ENCODE measurements at places on chromosomes 5 and 9.

GRCh38 chr9:1217076-1217475 lies 166.9 kb downstream of the DMRT2 start:
- no peak for DNase-seq

- no peak for DNase-seq
These were observed 3.8 kb upstream of the SQSTM1 start for GRCh38 chr5:179816796-179817469.

DNA sequence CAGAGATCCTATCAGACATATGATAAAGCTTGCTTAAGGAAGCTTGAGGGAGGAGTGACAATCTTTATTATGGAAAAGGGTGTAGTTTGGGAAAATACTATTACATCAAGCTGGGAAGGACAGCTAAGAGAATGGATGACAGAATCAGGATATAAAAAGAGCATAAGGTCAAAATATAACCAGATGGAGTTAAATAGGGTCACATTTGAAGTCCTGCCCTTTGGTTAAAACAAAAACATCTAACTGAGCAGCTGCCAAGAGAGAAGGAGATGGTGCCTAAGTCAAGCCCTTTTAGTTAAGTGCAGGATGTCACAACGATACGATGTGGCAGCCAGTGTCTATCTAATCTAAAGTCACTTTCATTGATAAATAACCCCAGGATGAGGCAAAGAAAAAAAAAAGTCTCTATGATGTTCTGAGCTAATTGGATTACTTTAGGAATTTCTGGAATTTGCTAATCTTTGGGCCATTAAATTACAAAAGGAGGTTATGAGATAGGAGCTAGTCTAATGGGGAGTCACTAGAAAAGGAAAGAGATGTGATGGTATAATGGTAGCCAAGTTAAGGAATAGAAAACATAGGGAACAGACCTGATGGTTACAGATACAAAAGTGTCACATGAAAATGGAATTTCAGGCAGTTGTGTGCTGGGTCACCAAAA lies 365.2 kb downstream of the PDE4D start:
- no peak for DNase-seq

GRCh38 chr5:10702040-10702629 lies 58.9 kb downstream of the DAP start:
- DNase-seq, result no peak
